Osteoblast (primary cell): ENCODE measurements at places on chromosomes 11 and 22. TPM values are rescaled to one million over a fixed set of nuclear protein-coding genes. Genes with fewer than 3 reads are reported as not detected.
A peak's percentile ranks its signal among the peaks of the same experiment; 100 is the strongest.

DNA sequence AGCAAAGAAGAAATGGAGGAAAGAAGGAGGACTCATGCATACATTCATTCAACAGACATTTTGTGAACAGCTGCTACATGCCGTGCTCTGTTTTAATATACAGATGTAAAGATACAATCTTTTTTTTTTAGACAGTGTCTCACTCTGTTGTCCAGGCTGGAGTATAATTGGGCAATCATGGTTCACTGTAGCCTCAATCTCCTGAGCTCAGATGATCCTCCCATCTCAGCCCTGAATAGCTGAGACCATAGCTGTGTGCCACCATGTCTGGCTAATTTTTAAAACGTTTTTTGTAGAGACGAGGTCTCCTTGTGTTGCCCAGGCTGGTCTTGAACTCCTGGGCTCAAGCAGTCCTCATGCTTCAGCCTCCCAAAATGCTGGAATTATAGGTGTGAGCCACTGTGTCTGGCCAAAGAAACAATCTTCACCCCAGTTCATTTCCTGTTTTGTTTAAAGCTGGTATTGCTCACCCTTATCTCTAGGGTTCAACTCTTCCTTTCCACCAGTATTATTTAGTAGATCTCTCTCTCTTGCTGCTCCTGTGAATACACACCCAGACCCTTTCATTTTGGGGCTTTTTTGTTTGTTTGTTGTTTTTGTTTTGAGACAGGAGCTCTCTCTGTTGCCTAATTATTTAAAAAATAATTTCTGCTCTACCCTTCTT is 69.8 kb downstream of the RNF169 start:
- H3K4me3 ChIP-seq, result no peak overlapping the region
- H3K4me1 ChIP-seq, result peaks cover 28% of the 10 kb centered on the region
- H3K36me3 ChIP-seq, result no peaks in the 10 kb centered on the region
- H3K27me3 ChIP-seq, result no peaks in the 10 kb centered on the region
- no peak overlapping the region for H3K27ac ChIP-seq
- DNase-seq, result no peak

- H3K36me3 ChIP-seq, result no peaks in the 10 kb centered on the region
- H3K4me1 ChIP-seq, result no peaks in the 10 kb centered on the region
- DNase-seq, result peak; percentile 80
- peaks cover 3% of the 10 kb centered on the region for H3K27me3 ChIP-seq
- no peak within 1 kb of the TSS for H3K4me3 ChIP-seq
These were observed at the start of gene GPR152 for GRCh38 chr11:67452141-67452952. Gene GPR152, minus strand, starts transcription at chr11:67452729. Its CDS starts 5 bp downstream, at chr11:67452724.

Gene PRR5L
- total RNA-seq, result 9.8 and 18.6 TPM in 2 replicates

DNA sequence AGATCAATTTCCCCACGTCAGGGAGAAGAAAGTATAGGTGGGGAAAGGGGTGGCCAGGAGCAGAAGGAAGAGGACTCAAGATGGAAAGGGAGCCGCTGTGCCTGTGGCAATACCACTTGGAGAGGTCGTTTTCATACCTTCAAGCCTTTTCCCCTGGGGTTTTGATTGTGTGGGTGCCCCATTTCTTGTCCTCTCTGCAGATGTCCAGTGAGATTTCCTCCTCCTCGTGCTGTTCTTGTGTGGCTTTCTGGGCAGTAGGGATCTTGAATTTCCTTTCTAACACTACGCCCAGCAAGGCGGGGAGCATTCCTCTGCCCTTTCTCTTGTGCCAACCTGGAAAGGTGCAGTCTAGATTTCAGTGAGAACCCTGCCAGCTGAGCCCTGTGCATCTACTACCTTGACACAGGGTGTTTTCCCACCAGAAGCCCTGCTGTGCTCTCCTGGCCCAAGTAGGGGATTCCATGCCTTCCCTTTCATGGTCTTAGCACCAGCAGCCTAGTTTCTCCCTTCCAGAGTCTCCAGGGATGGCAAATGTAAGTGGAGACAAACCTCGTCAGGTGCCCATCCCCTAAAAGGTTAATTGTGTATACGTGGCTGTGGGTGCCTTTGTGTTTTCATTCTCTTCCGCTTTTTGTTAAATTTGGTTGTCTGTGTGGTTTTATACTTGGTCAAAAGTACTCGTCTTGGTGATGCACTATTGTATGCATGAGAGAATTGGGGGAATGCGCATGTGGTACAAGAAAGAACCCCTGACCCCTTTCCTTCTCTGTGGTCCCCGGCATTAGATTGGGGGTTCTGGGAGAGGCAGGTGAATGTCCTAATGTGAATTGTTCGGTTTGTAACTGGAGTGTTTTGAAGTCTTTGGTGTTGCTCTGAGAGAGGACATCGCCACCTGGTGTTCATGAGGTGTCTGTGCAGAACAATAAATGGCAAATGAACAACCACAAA is 71.4 kb upstream of the MPEG1 start:
- H3K4me1 ChIP-seq, result no peaks in the 10 kb centered on the region
- no peak overlapping the region for H3K4me3 ChIP-seq
- no peak for DNase-seq
- no peak overlapping the region for H3K27ac ChIP-seq
- H3K27me3 ChIP-seq, result no peaks in the 10 kb centered on the region

- peak overlapping the region; percentile 31 for H3K27ac ChIP-seq
- no peak for DNase-seq
- no peaks in the 10 kb centered on the region for H3K36me3 ChIP-seq
- H3K4me3 ChIP-seq, result no peak overlapping the region
These were observed 3.0 kb downstream of the C11orf52 start for GRCh38 chr11:111921541-111922230.

- H3K27ac ChIP-seq, result no peak overlapping the region
- H3K4me1 ChIP-seq, result peaks cover 45% of the 10 kb centered on the region
- H3K4me3 ChIP-seq, result no peak overlapping the region
- no peaks in the 10 kb centered on the region for H3K36me3 ChIP-seq
These were observed 91.6 kb downstream of the STIM1 start for GRCh38 chr11:3947061-3947460.

DNA sequence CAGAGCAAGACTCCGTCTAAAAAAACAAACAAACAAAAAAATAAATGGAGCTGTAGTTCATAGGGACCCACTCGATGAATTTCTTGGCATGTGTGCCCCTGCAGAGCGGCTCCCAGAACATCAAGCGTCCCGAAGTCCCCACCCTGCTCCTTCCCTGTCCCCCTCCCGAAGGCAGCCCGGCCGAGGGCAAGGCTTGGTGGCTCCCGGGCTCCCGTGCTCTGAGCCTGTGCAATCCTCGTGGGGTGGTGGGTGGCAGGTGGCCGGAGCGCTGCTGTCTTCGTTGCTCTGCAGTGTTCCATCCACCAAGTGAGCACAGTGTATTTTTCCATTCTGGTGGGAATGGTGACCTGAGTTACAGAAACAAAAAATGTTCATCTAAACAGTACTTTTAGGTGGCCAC is 33.5 kb upstream of the GAL start:
- H3K27me3 ChIP-seq, result peaks cover 58% of the 10 kb centered on the region
- H3K27ac ChIP-seq, result no peak overlapping the region
- H3K4me3 ChIP-seq, result no peak overlapping the region
- DNase-seq, result no peak
- H3K4me1 ChIP-seq, result no peaks in the 10 kb centered on the region

Gene CCDC87
- total RNA-seq, result 0.88 and 1.1 TPM in 2 replicates

DNA sequence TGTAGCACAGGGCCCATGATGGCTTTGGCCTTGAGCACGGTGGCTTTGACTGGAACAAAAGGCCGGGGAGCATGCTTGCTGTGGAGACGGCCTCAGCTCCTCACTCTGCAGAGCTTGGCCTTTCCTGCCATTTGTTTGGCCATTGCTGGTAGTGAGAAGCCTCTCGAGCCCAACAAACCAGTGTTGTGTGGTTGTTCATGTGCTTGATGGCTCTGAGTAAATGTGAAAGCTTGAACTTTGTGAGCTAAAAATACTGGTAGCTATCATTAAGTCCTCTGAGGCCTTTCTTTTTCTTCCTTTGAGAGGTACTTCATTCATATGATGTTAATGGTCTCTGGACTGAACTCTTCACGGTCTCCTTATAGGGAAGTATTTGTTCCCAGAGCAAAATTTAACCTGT is 39.6 kb downstream of the NAT10 start:
- no peak for DNase-seq
- no peak overlapping the region for H3K27ac ChIP-seq
- H3K4me1 ChIP-seq, result no peaks in the 10 kb centered on the region
- no peaks in the 10 kb centered on the region for H3K27me3 ChIP-seq
- no peak overlapping the region for H3K4me3 ChIP-seq
- peaks cover 81% of the 10 kb centered on the region for H3K36me3 ChIP-seq

DNA sequence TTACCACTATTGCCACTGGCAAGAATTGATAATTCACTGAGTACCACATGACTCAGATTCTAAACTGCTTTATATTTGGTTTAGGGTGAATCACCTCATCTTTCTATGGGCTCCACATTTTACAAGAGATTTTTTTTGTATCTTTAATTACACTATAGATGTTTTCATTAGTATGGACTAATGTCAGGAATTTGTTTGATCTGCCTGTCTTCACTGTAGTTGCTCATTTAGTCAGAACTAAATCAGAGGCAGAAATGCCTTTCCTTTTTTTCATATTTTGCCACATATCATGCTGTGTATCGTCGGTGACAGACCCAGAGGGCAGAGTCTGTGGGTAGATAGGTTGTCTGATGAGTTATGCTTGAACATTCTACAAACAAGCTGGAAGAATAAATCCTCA is 524.1 kb downstream of the METTL15 start:
- H3K27me3 ChIP-seq, result no peaks in the 10 kb centered on the region
- no peaks in the 10 kb centered on the region for H3K36me3 ChIP-seq
- no peak overlapping the region for H3K27ac ChIP-seq

DNA sequence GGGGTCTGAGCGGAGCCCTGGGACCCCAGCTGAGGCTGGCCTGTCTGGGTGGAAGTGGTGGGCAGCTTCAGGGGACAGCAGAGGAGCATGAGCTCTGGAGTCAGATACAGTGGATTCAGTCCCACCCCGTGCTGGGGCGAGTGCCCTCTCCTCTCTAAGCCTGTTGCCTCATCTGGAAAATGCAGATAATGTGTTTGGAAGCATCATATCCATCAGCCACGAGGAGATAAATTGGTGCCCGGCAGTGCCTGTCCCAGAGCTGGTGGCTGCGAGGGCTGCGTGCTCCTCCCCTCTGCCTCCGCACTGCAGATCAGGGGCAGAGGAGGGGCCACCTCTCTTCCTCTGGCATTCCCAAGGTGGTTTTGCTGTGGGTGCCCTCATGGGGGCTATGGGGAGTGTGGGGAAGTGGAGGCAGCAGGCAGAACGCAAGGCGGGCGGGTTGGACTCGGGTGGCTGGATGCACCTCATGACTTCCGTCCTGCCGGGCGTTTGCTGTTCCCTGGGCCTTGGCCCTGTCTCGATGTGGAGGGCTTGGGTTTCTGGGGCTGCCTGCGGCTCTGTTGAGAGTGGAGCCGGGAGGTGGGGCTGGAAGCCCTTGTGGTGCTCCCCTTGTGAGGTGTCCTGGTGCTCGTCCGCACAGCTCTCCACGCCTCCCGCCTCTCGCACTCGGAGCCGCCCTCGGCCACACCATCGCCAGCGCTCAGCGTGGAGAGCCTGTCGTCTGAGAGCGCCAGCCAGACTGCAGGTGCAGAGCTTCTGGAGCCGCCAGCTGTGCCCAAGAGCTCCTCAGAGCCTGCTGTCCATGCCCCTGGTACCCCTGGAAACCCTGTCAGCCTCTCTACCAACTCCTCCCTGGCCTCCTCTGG is 20.9 kb downstream of the MICALL1 start:
- no peaks in the 10 kb centered on the region for H3K27me3 ChIP-seq
- H3K4me3 ChIP-seq, result no peak overlapping the region
- peak; percentile 47 for DNase-seq
- H3K4me1 ChIP-seq, result no peaks in the 10 kb centered on the region
- H3K36me3 ChIP-seq, result peaks cover 50% of the 10 kb centered on the region
- no peak overlapping the region for H3K27ac ChIP-seq

GRCh38 chr11:116602637-116602942 is 170.2 kb downstream of the BUD13 start:
- no peaks in the 10 kb centered on the region for H3K27me3 ChIP-seq
- DNase-seq, result no peak
- H3K27ac ChIP-seq, result no peak overlapping the region
- no peaks in the 10 kb centered on the region for H3K4me1 ChIP-seq
- no peak overlapping the region for H3K4me3 ChIP-seq

DNA sequence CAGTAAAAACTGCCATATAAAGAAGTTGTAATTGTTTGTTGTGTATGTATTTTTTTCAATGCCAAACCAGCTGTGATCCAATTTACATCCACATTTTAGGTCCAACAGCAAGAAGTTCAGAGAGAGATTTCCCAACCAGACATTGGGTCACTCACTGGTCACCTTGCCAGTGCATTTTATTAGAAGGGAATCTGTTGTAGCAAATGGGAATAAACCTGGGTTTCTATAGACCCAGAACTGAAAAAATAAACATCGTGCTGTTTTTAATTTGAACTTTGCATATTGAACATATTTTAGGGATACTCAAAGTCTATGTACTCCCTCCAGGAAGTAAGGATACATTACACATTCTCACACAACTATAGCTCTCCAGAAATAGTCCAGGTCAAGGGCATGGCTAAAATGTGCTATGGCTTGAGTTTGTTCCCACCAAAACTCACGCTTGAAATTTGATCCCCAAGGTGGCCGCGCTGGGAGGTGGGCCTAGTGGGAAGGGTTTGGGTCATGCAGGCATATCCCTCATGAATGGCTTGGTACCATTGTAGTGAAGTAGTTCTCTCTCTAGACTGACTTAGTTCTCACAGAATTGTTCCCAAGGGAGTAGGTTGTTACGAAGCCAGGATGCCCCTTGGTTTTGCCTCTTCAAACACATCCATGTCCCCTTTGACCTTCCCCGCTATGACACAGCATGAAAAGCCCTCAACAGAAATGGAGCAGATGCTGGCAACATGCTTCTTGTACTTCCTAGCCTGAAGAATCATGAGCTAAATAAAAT is 90.9 kb downstream of the RRAS2 start:
- no peak for DNase-seq
- H3K27me3 ChIP-seq, result no peaks in the 10 kb centered on the region
- H3K4me3 ChIP-seq, result no peak overlapping the region

GRCh38 chr22:17980015-17980590 is 44.3 kb downstream of the MICAL3 start:
- no peaks in the 10 kb centered on the region for H3K27me3 ChIP-seq
- H3K36me3 ChIP-seq, result no peaks in the 10 kb centered on the region
- no peak for DNase-seq
- no peak overlapping the region for H3K4me3 ChIP-seq
- peaks cover 2% of the 10 kb centered on the region for H3K4me1 ChIP-seq

Gene BATF2
- total RNA-seq, result 0.29 and 1.4 TPM in 2 replicates

DNA sequence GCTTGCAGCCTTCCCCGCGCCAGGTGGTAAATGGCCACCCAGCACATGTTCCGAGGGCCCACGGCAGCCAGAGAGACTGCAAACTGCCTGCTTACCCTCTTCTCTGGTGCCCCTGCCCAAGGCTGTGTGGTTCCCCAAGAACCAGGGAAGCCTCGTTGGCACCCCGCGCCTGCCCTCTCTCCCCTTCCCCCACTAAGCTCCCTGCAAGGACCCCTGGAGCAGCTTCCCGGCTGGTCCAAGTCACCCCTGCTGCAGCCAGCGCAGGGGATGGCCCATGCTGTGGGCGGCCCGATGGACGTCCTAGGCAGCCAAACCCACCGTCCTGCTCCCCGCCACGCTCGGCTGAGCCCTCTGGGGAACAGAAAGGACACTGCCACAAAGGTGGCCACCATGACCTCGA is 30.2 kb downstream of the MACROD1 start:
- no peaks in the 10 kb centered on the region for H3K27me3 ChIP-seq
- H3K4me3 ChIP-seq, result no peak overlapping the region
- H3K4me1 ChIP-seq, result no peaks in the 10 kb centered on the region
